ENCODE measurements at places on chromosomes 2 and 18.

- no peak for DNase-seq
Measured at GRCh38 chr2:122003196-122003940, 247.9 kb downstream of the TSN start.

- no peak for DNase-seq
Measured at GRCh38 chr2:54189539-54189938, 66.5 kb downstream of the TSPYL6 start.

GRCh38 chr2:203453858-203454451 is 81.1 kb downstream of the RAPH1 start:
- DNase-seq = peak; percentile 10

DNA sequence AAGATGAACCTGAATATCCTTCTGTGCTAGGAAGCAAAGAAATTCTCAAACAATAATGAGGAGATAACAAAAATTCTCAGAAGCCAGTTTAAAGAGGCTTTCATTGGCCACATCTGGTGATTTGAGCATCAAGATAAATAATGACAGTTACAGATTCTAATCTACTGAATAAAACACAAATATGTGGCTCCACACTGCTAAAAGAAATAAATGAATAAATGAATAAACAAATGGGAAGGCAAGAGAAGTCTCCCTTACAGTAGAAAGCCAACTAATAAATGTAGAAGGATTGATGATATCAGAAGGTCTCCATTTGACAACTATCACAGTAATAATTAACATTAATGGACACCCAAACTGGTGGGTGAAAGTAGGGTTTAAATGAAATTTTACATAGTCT is 54.6 kb upstream of the ADAM23 start:
- DNase-seq = no peak

- DNase-seq = no peak
Measured at GRCh38 chr2:162925595-162925994, 87.0 kb upstream of the KCNH7 start.
